ENCODE measurements at places on chromosomes 6 and 20.

GRCh38 chr6:133408132-133408531 lies 167.0 kb downstream of the EYA4 start:
- DNase-seq, result no peak

DNA sequence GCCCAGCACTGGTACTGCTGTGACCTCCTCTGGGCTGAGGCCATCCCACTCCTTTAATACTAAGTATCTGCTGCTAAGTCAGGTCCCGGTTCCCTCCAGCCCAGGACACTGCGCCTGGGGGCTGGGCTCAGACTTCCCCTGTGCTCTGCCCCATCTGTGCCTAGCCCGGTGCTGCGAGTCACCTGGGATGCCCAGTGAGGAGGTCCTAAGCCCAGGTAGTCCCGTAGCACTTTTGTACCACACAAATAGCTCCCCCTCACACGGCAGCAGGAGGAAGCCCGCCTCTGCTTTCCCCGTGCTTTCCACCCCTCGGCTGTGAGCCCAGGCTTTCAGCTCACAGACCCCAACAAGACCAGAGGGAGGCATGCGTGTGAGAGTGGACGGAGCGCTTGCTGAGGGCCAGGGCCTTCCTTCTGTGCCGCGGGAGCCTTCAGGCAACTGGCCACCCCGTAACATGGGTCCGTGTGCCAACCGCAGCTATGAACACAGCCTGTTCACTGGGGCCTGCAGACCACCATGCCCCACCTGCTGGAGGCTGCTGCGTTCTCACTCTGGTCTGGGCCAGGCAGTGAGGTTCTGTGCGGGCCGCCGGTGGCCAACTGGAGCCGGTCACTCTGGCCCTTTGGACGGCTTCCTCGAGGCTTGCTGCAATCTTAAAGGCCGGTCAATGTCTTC lies 79.9 kb upstream of the MPC1 start:
- no peak for DNase-seq

DNA sequence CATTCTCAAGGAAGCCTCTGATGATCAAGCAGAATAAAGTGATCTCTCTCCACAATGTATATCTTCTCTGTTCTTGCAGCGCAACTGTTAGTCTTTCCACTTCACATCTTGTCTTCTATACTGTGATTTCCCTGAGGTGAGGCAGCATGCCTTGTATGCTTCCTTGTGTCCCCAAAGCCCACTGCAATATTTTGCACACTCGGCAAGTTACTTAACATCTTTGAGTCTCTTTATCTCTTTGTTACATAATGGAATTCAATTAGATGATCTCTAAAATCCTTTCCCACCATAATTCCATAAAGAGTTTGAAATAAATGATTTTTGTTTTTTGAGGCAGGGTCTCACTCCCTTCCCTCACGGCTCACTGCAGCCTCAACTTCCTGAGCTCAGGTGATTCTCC lies 40.4 kb upstream of the ALDH8A1 start:
- no peak for DNase-seq

GRCh38 chr6:3019065-3019464 lies 19.4 kb downstream of the NQO2 start:
- DNase-seq, result no peak

- DNase-seq, result no peak
These were observed 215.3 kb upstream of the KCNQ5 start for GRCh38 chr6:72406517-72406916.

DNA sequence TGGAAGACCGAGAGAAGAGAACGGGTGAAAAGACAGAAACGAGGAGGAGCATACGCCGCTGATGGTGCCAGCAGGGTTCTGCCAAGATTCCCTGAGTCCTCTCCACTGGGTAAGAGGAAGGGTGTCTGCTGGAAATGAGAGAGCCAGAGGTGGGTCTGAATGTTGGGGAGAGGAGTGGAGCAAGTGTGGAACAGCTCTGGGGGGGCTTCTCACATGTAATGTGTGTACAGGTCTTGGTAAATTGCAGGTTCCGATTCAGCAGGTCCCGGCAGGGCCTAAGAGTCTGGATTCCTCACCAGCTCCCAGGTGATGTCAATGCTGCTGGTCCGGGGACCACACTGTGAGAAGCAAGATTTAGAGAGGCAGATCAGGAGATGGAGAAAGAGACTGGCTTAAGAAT lies 1.5 kb upstream of the EBF4 start:
- no peak for DNase-seq

DNA sequence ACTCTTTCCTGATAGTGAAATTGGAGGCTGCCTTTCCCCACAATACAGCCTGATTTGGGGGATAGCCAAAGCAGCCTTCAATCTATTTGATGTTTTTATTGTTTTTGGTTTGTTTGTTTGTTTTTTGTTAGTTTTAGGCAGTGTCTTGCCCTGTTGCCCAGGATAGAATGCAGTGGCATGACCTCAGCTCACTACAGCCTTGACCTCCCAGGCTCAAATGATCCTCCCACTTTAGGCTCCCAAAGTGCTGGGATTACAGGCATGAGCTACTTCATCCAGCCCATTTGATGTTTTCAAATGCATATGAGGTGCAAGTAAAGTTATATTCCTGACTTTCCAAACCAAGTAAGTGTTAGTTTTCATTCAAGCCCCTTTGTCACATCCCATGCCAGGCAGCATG lies 41.3 kb upstream of the SEC63 start:
- DNase-seq, result no peak

- DNase-seq, result no peak
These were observed 94.4 kb upstream of the PRDM1 start for GRCh38 chr6:105991561-105992314.

DNA sequence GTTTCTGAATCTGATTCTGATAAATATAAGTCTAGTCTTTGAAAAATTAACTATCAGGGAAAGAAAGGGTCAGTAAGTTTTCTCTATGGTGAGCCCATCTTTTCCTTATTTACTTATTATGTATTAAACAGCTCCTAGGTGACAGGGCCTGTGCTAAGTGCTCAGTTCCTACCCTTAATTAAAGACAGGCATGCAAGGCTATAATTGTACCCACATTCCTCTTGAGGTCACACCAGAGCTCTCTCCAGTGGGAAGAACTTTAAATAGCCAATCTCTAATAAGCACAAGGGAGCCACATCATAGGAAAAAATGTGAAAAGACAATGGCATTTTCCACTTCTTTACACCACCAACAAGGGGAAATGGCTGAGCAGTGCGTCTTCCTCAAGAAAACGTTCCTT lies 421.8 kb upstream of the SLC35B3 start:
- no peak for DNase-seq

DNA sequence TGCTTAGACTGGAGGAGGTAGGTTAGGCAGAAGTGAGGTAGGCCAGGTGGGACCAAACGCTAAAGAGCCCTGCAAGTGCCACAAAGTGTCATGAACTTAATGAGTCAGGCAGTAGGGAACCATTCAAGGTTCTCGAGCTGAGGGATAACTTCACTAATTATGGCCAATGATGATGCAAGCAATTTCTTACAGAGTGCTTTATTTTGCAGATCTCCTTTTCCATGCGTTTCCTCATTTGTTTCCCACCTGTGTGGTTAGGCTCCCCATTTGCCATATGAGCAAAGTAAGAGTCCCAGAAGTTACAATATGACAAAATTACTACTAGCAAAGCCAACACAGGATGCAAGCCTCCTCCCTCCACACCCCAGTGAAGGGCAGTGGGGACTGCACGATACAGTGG lies 36.5 kb upstream of the PSMF1 start:
- DNase-seq, result no peak

- no peak for DNase-seq
These were observed 5.7 kb upstream of the NECAB3 start for GRCh38 chr20:33679758-33680485.

- no peak for DNase-seq
These were observed 44.1 kb upstream of the SLC22A1 start for GRCh38 chr6:160077526-160077925.

DNA sequence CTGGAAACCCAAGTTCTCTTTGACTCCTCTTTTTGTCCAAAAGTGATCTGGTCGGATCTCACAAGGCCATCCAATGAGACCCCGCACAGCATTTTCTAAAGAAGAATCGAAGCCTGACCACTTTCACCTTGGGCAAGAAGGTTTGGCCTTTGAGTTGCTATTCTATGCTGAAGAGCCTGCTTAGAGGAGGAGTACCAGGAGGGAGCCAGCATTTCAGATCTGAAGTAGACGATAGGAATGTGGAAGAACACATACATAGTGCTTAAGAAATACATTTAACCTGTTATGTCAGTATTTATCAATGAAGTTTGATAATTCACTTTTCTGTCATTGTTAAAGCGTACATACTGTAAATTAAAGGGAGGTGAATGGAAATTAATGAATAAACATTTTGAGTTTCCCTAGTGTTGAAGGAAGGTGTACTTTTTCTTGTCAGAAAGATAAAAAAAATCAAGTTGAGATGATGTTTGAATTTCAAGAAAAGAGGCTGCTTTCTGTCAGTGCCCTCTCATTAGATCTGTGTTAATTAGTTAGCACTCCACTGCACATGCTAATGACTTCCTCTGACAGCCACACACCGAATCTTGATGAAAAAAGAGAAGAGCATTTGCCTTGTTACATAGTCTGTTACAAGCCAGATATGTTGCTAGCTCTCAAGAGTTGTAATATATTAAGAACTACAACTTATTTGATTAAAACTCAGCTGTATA lies 10.9 kb upstream of the TDRD6 start:
- DNase-seq, result no peak

DNA sequence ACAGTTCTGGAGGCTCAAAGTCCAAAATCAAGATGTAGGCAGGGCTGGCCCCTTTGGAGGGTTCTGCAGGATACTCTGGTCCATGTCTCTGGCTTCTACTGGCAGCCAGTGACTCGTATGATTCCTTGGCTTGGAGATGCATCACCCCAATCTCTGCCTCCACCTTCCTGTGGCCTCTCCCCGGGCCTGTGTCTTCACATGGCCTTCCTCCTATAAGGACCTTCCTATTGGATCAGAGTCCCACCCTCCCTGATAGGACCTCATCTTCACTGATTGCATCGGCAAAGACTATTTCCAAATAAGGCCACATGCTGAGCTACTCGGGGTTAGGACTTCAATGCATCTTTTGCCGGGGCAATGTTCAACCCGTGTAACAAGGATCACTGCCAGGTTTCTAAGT lies 509.0 kb downstream of the CD83 start:
- DNase-seq, result no peak

- DNase-seq, result no peak
These were observed 124.1 kb downstream of the SULF2 start for GRCh38 chr20:47660983-47661700.

DNA sequence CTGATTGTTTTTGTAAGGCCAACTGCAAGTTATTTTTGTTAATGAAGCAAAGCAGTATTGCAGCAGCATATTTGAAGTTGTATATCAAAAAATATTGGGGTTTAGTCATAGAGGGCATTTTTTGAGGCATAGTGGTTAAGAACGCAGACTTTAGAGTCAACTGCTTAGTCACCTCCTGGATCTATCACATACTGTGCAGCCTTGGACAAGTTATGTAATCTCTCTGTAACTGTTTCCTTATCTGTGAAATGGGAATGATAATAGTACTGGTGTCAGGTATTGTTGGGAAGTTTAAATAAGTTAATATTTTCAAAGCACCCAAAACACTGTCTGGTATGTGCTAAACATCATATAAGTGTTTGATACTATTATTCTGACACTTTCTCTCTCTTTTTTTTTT lies 27.2 kb upstream of the EFHC1 start:
- no peak for DNase-seq

DNA sequence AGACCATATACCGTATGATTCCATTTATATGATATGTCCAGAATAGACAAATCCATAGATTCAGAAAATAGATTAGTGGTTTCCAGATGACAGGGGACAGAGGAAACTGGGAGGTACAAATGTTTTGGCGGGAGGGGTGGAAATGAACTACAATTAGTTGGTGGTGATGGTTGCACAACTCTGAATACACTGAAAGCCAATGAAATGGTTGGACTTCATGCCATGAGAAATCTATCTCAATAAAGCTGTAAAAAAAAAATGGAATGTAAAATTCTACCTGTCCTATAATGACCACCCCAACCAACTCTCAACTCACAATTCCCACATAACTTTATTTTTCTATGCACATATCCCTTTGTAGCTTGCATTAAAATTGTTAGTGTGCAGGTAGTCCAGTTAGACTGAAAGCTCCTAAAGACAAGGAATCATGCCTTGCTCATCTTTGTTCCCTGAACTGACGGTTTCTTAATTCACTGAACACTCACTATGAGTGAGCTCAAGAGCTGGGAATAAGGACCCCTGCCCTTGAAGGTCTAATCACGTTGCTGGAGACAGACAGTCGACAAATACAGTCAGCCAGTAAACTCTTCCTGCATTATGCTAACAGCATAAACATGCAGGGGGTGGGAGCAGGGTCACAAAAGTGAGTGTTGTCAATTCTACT lies 1.4 kb downstream of the DCDC2 start:
- DNase-seq, result no peak

DNA sequence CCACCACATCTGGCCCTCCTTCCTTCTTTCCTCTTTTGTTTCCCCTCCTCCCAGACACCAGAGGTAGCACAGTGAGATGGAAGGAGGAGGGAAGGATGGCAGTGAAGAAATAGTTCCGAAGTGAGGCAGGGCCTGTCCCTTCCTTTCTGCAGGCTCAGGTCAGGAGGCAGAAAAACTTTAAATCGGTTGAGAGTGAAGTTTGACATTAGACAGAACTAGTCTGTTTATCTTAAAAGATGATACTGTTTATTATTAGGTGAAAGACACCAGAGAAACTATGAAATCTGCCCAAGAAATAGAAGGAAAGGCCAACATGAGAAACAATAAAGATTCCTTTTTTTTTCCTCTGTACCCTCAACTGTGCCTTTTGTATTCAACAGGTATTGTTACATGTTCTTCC lies 670.3 kb downstream of the UTRN start:
- DNase-seq, result no peak

GRCh38 chr6:49913636-49914375 lies 47.5 kb upstream of the CRISP1 start:
- DNase-seq, result no peak

GRCh38 chr6:43817192-43817591 lies 47.2 kb downstream of the VEGFA start:
- DNase-seq, result no peak

- no peak for DNase-seq
These were observed 12.4 kb upstream of the MAP3K4 start for GRCh38 chr6:160979061-160979708.

DNA sequence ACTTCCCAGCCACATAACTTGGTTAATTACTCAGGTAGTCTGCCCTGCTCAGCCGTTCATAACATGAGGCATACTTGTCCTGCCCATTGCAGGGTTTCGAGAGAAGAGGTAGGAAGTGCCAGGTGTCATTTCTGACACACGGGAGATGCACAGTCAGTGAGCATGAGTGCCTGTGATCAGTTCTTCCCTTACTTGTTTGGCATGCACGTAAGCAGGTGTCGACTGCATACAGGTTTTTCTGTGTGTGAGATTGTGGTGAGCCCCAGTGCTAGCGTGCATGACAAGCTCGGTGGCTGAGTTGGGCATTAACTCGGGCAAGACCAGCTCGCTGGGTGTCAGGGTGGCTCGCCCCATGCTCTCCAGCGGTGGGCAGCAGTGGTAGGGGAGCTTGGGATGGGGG lies 51.2 kb upstream of the SLC22A1 start:
- no peak for DNase-seq

Measured in ureter (tissue), 1 donor.